ENCODE measurements at places on chromosomes 1 and 21.

DNA sequence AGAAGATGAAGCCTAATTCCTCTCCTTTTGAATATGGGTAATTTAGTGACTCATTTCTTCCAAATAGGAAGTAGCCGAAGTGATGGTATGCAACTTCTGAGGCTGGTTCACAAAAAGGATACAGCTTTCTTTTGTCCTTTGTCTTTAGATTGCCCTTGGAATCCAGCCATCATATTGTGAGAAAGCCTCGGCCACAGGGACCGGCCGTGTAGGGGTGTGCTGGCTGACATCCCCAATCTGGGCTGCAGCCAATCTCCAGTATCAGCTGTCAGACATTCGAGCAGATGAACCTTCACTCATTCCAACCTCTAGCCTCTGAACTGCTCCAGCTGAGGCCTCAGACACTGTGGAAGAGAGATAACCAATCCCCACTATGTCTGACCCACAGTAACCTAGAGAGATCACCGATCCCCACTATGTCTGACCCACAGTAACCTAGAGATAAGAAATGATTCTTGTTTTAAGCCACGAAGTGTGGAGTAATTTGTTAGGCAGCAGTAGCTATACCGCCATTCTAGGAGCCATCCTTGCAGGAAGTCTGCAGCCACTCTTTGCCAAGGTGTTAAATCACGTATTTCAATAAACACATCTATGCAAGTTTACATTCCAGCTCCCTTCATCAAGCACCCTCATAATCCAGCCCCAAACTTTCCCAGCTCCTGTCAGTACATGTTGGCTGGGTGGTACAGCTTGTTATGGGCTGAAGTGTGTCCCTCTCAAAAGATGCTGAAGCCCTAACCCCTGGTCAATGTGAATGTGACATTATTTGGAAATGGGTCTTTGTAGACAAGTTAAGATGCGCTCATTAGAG, 2.9 kb upstream of the DIP2A start:
- no peak for DNase-seq

- DNase-seq: no peak
These were observed at the start of the genes DCST1 and DCST2 for GRCh38 chr1:155033524-155033923. Gene DCST1 (plus strand): TSS chr1:155033824. CDS start chr1:155034037, 213 bp downstream. Gene DCST2 (minus strand): TSS chr1:155033781. CDS start chr1:155033701, 80 bp downstream.

DNA sequence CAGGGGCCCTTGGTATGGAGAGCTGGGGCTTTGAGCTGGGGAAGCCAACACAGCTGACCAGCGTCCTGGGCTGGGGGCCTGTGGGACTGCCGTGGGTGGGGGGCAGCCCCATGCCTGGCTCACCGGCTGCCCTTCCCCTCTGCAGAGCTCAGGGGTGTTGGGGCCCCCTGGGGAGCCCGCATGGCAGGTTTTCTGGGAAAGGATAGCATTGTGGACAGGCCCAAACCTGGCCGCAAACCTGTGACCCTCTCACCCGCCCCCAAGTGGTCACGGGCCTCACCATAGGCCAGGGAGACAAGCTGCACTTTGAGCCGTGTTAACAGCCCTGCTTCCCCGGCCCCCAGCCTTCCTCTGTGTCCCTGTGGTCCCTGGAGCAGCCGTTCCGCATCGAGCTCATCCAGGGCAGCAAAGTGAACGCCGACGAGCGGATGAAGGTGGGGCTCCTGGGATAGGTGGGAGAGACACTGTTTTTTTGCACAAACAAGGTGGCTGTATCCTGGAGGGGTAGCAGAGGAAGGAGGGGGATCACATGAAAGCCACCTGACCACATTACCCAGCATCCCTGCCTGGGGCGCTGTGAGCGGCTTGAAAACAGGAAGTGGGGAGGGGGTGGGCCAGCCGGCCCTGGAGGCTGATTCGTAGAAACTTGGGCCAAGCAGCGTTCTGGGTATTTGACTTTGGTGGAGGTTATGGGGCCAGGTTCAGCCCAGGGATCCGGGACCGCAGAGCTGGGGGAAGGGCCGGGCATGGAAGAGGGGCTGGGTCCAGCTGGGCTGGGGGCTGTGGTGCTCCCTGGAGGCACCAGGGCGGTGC, 65.9 kb downstream of the PIK3CD start:
- peak; percentile 80 for DNase-seq

DNA sequence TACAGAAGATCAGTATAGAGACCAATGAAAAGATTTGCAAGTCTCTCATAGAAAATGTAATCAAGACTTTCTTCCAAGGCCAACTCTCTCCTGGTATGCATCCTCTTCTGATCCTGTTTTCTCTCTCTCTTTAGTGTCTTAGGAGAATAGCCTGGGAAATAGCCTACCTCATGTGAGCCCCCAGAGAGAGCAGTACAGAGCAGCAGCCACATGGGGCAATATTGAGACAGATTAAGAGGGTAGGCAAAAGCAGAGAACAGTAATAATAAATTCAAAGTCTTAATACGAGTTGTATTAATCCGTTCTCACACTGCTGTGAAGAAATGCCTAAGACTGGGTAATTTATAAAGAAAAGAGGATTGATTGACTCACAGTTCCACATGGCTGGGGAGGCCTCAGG, 61.4 kb downstream of the RNASEL start:
- DNase-seq: no peak

GRCh38 chr1:236848274-236848923, 53.3 kb downstream of the MTR start:
- no peak for DNase-seq

- DNase-seq: no peak
These were observed 16.5 kb downstream of the MGST3 start for GRCh38 chr1:165647517-165647916.

DNA sequence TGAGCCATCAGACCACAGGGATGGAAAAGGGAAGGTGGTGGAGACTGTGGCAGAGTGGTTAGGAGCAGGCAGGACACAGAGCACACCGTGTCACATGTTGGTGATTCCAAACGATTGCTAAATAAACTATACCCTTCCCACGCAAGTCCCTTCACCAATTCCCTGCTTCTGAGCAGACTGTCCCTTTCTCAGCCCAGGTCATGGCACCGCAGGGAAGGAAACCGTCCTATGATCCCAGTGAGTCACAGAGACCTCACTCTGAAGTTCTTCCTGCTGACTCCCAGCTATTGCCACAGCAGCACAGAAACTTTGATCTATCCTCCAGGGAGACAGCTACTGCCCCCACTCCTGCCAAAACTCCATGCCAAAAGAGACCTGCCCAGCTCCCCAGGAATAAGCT, 19.2 kb downstream of the RIMS3 start:
- DNase-seq: no peak
